ENCODE measurements at places on chromosomes 7 and 10.

- DNase-seq, result no peak
Measured at GRCh38 chr7:92749832-92750446, 86.4 kb downstream of the CDK6 start.

- no peak for DNase-seq
Measured at GRCh38 chr10:32326119-32326518, 20.8 kb downstream of the EPC1 start.

DNA sequence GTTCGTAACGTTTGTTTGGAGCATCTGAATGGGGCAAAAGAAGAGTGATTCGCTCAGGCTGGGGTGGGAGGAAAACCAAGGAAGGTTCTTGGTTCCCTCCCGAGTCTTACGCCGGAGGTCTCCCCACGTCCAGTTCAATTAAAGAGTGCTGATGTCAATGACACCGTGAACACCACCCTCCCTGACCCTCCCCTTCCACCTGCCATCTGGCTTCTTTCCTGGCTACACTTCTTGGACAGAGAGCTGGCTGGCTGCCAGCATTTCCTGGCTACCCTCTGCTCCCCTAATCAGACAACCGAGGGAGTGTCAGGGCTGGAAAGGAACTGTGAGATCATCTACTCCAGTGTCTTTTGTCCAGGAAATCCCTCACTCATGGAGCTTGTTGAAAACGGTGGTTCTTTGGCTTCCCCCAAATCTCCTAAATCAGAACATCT lies 24.1 kb upstream of the FFAR4 start:
- DNase-seq, result no peak

- DNase-seq, result no peak
Measured at GRCh38 chr7:71019706-71020105, 112.2 kb upstream of the GALNT17 start.

GRCh38 chr7:79175374-79175773 lies 278.1 kb downstream of the MAGI2 start:
- DNase-seq, result no peak
